ENCODE measurements at places on chromosomes 3 and 15.

DNA sequence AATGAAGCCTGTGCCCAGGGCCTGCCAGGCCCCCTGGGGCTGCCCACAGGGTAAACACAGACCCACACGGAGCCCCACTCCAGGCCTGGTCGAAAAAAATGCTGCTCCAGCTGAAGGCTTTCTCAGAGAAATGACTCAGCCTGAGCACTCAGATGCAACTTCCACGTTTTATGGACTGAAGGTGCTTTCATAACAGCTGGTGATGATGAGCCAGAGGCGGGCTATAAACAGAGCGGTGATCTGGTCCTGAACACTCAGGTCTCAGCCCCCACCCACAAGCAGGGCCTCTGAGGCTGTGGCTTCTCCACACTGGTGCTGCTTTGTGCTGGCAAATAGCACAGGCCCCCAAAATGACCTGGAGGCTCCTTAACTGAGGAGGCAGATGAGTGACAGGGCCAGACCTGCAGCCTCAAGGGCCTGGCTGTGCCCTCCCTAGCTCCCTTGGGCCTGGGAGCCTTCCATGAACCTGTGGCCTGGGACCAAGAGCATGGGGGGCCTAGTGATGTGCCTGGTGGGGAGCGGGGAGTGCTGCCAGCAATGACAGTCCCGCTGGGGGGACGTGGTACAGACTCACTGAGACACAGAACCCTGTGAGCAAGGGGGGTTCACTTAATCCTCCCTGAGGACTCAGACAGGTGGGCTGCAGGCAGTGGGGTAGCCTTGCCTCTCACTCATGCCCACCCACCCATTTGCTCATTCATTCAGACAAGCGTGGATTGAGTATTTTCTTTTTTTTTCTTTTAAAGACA, 23.0 kb upstream of the FURIN start:
- no peak for DNase-seq

GRCh38 chr3:190209533-190209932, 88.8 kb upstream of the P3H2 start:
- DNase-seq = no peak

- DNase-seq = no peak
Observed at GRCh38 chr15:49122541-49123062, 32.8 kb downstream of the COPS2 start.

DNA sequence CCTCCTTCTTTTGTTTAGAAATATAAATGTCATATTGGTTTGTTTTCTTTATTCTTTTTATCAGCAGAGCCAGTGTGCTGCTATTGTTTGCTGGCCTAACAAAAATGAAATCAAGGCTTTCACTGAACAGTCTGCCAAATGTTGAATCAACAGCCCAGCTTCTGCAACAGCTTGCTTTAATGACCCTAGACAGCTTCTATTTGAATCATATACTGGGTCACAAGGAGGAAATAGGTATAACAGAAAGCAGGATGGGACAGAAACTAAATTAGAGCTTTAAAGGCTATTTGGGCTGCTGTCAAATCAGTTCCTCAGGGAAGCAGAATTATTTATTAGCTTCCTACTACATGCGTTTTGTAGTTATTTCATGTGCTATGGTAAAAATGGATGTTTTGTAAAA, 12.1 kb upstream of the DNAJC13 start:
- no peak for DNase-seq

DNA sequence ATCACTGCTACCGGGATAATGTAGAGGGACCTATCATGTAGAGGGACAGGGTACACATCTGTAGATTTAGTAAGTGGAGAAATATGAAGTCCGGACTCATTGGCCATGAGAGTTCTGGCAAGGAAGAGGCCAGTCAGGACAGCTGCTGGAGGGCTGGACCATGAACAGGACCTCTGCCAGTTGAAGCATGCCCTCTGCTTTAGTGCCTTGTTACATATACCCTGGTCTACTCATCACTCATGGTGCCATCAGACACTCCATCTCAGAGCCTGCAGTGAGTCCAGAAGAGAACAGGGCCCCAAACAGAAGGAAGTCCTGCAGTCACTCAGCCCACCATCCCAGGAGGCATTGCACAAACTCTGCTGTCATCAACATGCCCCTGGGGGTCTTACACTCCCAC, 54.7 kb upstream of the CA12 start:
- no peak for DNase-seq

DNA sequence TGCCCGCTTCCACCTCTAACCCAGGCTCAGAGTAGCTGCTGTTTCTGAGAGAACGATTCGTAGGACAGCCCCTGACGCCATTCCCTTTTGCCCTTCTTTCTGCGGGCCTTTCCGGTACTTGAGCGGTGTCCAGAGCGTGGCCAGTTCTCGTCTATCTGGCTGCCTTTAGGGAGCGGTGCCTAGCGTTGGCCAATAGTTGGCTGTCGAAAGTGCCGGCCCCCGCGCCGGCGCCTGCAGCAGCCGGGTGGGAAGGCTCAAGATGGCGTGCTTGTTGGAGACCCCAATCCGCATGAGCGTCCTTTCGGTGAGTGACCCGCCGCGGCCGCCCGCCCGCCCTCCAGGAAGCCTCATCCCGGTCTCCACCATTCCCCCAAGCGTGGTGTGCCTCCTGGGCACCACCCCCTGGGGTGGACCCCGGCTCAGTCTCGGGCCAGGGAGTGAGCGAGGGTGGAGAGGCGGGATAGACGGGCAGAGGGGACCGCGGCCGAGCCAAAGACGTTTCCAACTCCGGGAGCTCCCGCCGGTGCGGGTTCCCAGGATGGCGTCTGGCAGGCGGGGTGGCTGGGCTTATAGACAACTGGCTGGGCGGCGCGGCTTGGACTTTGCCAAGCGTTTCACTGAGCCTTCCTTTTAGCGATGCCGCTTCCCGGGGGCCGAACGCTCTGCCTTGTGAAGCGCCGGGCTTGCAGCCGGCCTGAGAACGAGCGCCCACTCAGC, at the start of gene ARMC8:
Gene ARMC8, plus strand, starts transcription at position 6 of the 717 bp plus-strand sequence. Its CDS starts 254 bp downstream, at position 260.
- peak; percentile 6 for DNase-seq

- DNase-seq = no peak
Observed at GRCh38 chr3:11055496-11055895, 62.9 kb downstream of the SLC6A1 start.

DNA sequence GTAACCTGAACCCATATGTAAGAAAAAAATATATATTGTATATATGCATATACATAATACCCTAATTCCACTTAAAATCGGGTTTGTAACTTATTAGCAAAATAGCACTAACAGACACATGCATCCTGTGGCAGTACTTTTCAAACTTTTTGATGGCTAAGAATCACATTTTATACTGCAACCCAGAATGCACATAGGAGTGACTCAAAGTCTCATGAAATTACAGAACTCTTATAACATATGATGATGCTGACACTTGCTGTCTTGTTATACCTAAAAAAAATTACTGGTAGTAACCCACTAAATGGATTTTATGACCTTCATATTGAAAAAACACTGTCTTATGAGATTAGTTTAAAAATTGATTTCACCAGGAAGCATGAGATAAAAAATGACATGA, 152.4 kb upstream of the FRMD4B start:
- no peak for DNase-seq

- DNase-seq = no peak
Observed at GRCh38 chr15:50315814-50316630, 39.0 kb downstream of the GABPB1 start.

DNA sequence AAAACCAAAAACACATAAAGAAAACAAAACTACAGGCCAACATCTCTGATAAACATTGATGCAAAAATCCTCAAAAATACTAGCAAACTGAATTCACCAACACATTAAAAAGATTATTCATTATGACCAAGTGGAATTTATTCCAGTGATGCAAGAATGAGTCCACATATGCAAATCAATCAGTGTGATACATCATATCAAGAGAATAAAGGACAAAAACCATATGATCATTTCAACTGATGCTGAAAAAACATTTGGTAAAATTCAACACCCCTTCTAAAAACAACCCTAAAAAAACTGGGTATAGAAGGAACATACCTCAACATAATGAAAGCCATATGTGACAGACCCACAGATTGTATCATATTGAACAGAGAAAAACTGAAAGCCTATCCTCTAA, 265.6 kb upstream of the DCBLD2 start:
- no peak for DNase-seq

DNA sequence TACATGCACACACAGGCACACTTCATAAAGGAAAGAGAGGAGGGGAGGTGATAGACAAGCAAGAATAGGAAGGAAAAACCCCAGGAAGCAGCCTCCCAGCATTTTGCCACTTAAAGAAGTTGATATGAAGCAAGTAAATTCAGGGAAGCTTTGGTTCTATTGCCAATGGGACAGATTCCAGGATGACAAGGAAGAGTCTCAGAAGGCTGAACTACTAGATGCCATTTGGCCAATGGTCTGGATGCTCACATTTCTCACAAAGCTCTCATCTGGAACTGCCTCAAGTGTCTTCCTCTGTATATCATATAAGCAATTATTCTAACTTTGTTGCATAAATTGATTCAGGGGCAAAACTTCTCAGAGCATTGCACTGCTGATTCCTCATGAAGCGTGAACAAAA, 78.8 kb upstream of the STRIT1 start:
- DNase-seq = no peak

- DNase-seq = no peak
Observed at GRCh38 chr15:101152914-101153313, 98.9 kb downstream of the CHSY1 start.

DNA sequence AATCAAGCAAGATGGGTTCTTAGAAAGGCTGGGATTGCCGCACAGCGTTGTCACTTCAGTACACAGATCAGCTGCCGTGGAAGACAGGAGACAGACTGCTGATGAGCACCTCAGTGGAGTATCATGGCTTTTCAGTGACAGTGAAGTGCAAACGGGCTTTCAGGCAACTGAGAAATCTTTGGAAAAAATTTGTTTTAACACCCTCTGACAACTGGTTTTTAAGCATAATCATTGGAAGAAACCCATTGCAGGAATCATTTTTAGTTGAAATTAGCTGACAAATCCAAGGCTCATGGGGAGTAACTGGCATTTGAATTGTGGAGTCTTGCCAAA, 418.8 kb downstream of the OTOL1 start:
- DNase-seq = no peak

DNA sequence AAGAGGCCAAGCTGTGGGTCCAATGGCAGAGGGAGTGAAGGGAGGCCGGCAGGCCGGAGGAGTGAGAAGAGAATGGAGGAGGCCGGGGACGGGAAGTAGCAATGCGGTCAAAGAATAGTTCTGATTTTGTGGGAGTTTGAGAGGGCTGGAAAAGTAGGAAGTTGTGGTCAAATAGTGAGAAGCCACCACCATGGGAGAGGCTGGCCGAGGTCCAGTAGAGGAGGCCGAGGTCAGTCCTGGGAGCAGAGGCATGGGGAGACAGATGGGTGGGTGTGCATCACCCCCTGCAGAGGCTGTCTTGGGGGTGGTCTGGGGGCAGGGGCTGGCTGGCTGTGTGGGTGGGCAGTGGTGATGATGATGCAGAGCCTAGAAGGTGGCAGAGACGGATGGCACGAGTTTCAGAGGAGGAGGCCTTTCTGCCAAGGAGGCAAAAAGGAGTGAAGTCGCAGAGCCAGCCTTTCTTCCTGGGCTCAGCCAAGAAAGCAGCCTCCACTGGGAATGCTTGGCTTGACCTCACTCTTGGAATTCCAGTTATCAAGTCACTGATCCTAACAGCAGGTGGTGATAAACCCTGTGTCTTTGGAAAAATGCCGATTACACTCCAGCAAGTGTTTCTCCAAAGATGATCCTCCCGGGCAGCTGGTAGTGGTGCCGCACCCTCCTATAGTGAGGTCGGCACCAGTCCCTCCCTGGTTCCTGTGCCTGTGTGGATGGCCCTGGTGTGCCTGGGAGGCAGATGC, 57.3 kb downstream of the ARNT2 start:
- no peak for DNase-seq

DNA sequence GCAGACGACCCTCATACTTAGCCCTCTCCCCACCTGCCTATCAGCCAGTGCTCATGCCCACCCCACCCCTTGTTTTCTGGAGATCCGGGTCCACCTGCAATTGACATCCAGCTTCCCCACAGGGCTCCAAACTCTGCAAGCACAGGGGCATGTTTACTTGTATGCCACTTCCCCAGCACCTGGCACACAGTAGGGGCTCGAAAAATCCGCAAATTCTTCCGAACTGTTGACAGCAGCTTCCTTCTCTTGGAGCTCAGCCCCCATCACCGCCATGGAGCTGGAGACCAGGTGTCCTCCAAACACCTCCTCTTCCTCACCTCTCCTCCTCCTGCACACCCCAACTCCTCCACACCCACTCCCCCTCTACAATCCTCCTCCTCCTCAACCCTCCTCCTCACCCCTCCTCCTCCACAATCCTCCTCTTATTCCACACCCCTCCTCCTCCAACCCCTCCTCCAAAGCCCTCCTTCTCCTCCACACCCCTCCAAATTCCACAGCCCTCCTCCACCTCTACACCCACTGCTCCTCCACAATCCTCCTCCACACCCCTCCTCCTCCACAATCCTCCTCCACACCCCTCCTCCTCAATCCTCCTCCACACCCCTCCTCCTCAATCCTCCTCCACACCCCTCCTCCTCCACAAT, 70.4 kb upstream of the BLM start:
- no peak for DNase-seq

DNA sequence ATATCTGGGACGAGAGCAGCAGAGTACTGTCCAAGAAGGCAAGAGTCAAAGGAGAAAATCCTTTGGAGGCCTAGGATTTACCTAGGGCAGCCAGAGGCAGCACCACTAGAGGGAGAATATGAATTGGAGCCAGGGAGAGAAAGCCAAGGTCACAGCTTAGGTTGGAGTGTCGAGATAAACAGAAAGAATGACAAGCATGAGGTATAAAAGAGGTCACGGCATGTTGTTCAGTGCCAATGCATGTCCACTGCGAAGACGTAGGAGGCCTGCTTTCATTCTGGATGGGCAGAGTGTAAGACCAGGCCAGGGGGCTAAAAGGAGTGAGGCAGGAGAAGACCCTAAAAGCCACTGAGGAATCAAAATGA, 47.2 kb downstream of the THBS1 start:
- no peak for DNase-seq

DNA sequence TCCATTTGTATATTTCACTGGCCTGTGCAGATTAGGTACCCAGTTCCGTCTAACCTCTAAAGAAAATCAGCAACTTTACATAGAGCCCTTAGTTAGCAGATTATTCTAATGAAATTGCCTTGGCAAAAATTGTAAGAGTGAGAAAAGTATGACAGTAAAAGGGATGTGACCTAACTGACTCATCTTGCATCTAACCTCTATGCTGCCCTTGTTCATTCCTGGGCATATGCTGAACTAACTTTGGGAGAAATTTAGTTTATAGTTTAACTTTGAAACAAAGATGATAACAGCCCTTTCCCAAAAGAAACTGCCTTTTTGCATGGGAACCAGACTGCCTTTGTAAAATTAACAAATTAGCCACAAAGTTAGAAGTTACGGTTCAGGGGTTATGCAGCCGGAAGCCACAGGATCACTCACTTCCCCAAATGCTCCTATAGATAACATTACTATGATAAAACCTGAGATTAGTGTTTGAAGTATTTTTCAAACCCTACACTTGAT, 839.8 kb upstream of the ALCAM start:
- no peak for DNase-seq

- no peak for DNase-seq
Observed at GRCh38 chr15:61314427-61314826, 85.3 kb upstream of the RORA start.
